ENCODE measurements at places on chromosomes 16 and 17. TPM values are rescaled to one million over a fixed set of nuclear protein-coding genes. Genes with fewer than 3 reads are reported as not detected.
A peak's percentile ranks its signal among the peaks of the same experiment; 100 is the strongest.

GRCh38 chr17:1709971-1710806 is at the start of gene TLCD2:
Gene TLCD2 (minus strand): TSS chr17:1710377. CDS start chr17:1710242, 135 bp downstream.
- peak; percentile 73 for DNase-seq

The OR2C1 gene
- total RNA-seq: not detected

The USP43 gene
- not detected for total RNA-seq

- DNase-seq: no peak
Observed at GRCh38 chr16:291539-291938, 8.6 kb downstream of the PDIA2 start.

GRCh38 chr16:57984443-57985203 is 13.7 kb upstream of the CNGB1 start:
- peak; percentile 97 for DNase-seq

GRCh38 chr17:63445954-63446752 is at the start of gene CYB561:
Gene CYB561 (minus strand): TSS chr17:63446306. CDS start chr17:63437547, 8,759 bp downstream.
- DNase-seq: peak; percentile 92

The PLEKHM1 gene
- 34.3 TPM for total RNA-seq

- no peak for DNase-seq
Observed at GRCh38 chr16:84992717-84993075, 18.6 kb downstream of the ZDHHC7 start.

GRCh38 chr17:3512505-3513171 is 36.8 kb downstream of the ASPA start:
- DNase-seq: no peak

DNA sequence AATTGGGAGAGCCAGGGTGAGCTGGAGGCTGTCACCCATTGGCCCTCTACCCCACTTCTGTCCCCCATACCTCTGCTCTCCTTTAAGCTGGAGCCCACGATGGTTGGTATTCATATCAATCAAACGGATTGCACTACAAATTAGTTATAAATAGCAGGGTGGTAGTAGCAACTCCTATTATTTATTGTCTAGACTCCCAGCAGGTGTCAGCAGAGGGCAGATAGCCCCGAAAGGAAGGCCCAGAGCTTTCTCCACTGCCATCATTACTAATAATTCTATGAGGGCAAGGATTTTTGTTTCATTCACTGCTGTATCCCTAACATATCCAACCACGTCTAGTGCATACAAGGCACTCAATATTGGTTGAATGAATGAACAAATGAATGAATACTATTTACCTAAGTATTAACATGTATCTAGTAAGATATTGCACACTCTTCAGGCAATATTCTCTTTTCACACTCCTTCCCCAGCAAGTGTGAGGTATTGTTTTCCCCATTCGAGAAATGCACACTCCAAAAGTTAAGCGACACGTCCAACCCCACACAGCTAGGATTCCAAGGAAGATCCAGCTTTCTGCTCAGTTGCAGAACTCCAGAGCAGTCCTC is 6.3 kb downstream of the C17orf50 start:
- peak; percentile 77 for DNase-seq

- no peak for DNase-seq
Observed at GRCh38 chr17:38341035-38341721, 2.6 kb downstream of the GPR179 start.

- no peak for DNase-seq
Observed at GRCh38 chr17:43814026-43814425, 18.9 kb downstream of the MPP3 start.

DNA sequence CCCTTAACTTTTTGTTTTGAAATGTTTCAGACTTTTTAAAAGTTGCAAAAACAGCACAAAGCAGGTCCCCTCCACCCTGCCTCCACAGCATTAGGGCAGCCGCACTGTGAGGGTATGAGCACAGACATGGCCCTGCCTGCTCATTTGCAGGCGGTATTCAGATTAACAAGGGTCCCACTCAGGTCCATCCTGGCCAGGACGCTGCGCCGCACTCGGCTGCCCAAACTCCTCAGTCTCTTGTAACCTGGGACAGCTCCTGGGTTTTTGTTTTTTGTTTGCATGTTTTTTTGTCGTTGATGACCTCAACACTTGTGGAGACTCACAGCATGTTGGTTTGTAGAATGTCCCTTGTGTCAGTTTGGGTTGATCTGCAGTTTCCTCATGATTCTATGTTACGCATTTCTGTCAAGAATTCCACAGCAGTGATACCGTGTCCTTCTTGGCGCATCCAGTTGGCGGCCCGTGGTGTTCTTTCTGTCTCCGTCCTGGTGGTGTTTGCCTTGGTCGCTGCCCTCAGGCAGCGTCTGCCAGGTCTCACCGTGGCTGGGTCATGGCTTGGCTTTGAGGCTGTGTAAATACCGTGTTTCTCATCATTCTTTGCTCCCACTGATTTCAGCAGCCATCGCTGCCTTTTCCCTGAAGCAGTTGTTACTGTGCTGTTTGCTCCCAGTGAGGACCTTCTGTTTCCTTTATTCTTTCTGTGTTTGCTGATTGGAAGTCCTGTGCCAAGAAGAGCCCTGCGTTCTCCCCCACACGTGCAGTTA is 18.5 kb downstream of the CRAMP1 start:
- no peak for DNase-seq

The TBX4 gene
- total RNA-seq: not detected

- DNase-seq: no peak
Observed at GRCh38 chr16:12513076-12513790, 290.5 kb downstream of the CPPED1 start.

DNA sequence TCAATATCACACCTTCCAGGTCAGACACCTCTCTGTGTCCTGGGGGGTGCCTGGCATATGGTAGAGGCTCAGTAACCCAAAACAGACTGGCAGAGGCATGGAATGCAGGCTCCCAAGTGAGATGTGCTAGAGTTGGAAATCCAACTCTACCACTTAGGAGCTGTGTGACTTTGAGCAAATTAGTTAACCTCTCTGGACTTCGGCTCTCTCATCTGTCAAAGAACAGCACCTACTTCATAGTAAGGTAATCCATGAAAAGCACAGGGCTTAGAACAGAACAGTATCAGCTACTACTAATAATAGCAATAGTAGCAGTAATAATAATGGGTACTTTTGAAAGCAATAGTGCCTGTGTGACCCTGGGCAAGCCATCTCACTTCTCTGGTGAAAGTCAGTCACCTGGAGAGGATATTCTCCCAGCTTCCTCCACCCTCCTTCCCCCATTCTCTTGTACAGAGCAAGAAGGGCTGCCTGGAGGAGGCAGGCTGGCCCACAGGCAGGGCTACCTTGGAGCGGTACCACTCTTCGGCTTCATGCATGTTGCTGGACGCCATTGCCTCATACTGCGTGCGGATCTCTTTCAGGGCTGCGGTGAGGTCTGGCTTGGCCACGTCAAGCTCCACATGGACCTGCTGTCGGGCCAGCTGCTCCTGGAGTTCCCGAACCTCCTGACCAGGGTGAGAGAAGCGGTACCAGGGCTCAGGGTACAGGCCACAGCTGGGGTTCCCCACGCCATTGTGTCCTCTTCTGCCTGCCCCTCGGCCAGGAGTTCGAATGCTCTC is 2.3 kb downstream of the GFAP start:
- DNase-seq: no peak

GRCh38 chr17:65297384-65297783 is 160.2 kb downstream of the RGS9 start:
- DNase-seq: no peak

The RUNDC3A gene
- total RNA-seq: 0.42 TPM

The PPM1E gene
- not detected for total RNA-seq

Data from activated CD4-positive, alpha-beta T cell treated with anti-CD3 and anti-CD28 coated beads, Interleukin-2, amount 10 ng/mL, durations not matched to agents 24 days and 14 days (primary cell).